Muscle of leg (tissue), 16 donors: ENCODE measurements at places on chromosomes 6 and 20. TPM values are rescaled to one million over a fixed set of nuclear protein-coding genes. Genes with fewer than 3 reads are reported as not detected.
A peak's percentile ranks its signal among the peaks of the same experiment; 100 is the strongest.

DNA sequence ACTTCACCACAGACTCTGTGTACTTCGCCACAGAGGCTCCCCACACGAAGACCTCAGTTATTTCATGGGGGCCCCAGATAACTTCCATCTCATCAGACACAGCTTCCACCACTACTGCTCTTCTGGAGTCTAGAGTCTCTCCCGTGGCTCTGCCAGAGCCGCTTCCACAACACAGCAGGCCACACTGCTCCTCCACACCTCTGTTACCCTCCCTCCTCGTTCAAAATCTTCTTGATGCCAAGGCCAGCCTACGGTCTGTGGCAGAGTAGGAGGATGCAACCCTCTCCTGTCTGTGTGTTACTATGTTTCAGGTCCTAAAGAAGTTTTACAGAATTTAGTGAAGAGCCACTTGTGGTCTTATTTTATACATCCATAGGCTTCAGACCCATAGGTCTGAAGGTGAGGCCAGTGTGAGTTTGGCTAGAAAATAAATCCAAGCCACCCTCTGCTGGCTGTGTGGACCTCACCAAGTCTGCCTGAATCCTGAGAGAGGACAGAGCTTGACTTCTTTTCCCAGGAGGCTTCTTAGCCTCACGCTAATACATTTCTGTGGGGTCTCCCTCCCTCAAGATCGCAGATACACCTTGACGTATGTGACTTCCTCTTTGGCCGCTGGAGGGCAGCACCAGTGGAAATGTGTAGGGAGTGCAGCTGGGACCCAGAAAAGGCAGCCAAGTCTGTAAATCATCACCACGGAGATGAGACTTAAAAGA, 197.7 kb downstream of the FAXC start:
- peak; percentile 3 for DNase-seq

DNA sequence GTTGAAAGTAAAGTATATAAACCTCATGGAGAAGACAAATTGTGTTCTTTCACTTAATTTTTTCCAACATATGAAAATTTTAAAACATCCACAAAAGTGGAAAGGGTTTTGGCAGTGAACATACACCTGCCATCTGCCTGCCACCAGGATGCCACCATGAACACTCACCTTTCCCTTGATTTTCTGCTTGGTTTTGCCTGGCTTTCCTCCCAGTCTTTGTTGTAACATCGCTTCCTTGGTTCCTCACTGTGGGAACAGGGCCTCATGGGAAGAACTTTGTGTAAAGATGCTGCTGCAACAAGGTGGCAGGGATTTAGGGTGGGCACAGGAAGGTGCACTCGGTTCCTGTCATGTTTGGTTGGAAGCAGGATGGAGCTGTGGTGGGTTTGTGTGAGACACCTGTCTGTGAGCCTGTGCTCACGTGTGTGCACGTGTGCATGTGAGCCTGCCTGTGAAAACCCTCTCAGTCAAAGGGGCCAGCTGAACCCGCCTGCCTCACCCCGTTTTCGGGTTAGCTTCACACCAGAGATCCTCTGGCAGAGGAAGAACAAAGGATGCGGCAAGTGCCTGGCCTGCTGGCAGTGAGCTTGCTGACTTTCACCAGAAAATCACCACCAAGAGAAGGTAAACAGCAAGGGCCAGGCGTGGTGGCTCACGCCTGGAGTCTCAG, 11.0 kb upstream of the RBM38 start:
- no peak for DNase-seq

GRCh38 chr20:52624281-52624680, 347.9 kb upstream of the TSHZ2 start:
- no peak for DNase-seq

DNA sequence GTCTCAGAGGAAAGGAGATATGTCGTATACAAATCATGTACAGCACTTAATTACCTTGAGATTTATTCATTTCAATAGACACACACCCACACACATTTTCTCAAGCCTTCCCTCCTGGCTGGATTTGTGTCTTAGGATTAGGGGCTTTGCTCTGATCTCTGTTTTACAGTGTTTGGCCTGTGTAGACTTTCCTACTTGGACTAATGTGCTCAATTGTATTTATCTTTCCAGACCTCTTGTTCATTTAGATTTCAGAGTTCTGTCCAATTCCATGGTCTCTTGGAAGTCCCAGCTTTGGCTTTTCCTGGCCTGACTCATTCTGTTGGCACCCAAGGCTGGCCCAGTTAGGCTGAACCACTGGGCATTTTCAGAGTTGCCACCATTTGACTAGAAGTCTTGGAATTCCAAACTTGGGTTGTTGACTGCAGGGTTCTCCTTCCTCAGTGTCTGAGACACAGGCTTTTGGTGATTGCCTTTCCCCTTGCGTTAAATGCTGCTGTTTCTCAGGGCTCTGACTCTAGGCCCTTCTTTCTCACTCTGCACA, 8.9 kb upstream of the RFPL4B start:
- no peak for DNase-seq

The MRAP2 gene
- 30.6 TPM for total RNA-seq

DNA sequence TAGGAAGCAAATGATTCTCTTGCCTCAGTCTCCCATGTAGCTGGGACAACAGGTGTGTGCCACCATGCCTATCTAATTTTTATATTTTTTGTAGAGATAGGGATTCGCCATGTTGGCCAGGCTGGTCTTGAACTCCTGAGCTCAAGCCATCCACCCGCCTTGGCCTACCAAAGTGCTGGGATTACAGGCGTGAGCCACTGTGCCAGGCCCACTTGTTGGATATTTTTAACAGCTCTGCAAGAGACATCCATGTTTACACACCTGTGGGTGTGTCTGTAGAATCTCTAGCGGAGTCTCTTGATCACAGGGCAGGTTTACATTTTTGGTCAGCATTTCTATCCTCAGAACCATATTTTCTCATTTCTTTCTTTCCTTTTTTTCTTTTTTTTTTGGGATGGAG, 53.1 kb upstream of the ZFP64 start:
- DNase-seq = no peak

The MUC21 gene
- total RNA-seq = not detected

DNA sequence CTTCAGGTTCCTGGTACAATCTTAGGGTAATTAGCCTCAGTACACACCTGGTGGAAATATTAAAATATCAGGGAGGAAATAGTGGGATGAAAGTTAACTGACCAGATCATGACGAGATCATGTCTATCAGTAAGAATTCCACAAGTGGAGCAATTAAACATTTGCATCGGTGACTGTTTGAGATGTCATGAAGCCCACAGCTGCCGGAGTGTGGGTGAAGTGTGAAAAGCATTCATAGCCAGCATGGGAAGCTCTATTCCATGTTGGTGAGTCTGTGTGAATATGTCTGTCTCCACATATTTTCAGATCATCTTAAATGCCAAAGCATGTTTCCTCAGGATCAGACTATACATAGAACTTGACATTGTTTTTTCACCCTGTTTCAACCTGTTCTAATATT, 142.8 kb downstream of the IPCEF1 start:
- DNase-seq = no peak

- DNase-seq = no peak
Measured at GRCh38 chr6:128580224-128581110, 60.1 kb upstream of the PTPRK start.

The PDE10A gene
- 9.0 TPM for total RNA-seq

GRCh38 chr20:9122571-9122970, 53.7 kb downstream of the PLCB4 start:
- DNase-seq = no peak

DNA sequence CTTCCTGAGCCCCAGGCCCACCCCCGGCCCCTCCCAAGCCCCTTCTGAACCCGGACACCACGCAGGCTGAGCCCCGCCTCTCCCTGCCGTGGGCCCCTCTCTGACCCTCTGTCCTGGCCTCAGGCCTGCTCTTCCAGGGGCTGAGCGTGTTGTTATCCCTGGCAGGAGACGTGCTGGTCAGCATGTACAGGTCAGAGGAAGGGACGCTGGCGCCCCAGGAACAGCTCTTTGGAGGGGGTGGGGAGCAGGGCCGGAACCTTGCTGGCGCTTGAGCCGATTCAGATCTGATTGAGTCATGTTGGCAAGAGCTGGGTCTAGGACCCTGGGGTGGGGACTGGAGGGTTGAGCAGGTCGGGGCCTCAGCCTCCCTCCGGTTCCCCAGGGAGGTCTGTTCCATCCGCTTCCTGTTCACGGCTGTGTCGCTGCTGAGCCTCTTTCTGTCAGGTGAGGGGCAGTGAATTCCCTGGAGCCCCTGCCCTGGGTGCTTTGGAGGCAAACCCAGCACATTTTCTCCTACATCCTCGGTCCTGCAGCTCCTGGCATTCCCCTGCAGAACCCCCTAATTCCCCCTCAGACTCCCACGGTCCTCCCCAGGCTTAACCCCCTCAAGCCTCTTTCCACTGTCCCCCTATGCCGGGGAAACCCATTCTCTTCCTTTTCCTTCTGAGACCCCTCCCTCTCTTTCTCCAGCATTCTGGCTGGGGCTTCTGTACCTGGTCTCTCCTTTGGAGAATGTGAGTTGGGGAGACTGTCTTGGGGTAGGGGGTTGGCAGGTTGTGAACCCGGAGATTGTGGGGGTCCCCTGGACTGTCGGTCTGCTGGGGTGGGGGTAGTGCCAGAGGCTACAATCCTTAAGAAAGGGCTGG, 2.0 kb downstream of the SPAG4 start:
- DNase-seq = peak; percentile 87

DNA sequence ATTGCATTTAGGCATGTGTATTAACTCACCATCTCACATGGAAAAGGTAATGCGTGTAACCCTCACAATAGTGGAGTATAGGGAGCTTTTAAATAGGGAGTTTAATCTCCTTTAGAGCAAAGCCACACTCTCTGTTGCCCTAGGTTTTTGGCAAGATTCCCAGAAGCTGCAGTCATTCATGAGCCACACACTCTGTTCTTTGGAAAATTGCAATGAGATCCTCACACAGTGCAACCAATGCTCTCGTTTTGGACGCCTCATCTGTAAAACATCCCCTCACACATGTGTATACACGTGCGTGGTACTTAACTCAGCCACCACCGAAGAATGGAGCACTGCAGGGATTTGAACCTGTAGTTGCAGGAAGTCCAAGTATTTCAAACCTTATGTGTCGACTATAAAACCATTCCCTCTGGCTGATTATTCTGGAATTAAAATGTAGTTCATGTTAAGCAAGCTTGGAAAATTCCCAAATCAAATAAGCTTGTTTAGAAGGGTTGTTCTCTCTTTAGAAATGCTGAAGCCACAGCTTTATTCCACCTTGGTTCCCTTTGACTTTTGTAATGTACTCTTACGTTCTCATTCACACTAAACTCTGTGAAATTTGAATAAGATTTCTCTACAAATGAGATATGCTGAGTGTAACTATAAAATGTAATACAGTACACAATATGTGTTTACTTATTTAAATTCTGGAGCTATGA, 489.8 kb upstream of the MANEA start:
- DNase-seq = peak; percentile 75

DNA sequence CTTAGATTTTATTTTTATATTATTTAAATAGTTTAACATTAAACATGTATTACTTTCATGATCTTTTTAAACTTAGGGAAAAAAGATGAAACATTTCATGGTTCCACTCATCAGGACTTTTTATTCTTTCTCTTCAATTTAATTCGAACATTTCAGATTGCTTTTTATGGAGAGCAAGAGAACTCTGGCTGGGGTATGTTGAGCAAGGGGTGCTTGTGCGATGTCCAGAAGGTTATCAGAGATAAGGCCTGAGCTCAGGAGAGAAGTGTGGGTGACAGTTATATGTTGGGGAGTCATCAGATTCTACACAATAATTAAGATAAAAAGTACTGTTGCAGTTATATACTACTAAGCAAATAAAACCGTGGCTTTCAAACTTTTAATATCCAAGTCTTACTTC, 37.5 kb downstream of the FKBP5 start:
- no peak for DNase-seq

The BMP6 gene
- total RNA-seq = 1.3 TPM

DNA sequence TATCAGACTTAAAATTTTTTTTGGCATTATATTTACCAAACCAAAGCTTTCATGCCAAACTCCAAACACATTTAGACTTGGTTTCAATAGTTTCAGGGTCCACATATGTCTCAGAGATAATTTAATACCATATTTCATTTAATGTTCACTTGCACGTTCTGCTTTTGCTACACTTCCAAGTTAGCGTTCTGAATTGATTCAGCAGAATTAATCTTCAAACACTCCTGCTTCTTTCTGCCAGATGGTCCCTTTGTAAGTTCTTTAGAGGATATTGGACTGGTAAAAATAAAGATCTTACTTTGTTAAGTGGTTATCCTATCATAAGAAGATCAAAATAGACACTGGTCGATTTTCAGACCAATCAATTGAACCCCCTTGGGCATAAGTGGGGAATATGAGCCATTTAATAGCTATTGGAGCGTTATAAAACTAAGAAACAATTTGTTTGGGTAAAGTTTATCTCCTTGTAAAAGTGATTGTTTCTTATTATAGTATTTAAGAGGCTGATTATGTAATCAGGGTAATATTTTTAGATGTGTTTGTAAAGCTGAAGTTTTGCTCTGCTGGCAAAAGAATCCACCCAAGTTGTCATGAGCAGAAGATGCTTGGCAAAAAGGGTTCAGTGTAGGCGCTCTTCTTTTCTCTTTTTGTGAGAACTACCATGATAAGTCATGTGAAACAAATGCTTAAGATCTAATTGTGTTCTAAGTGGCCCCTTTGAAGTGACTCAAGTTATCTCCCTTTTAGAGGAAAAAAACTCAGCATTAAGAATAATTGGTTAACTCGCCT, 92.2 kb downstream of the MCHR2 start:
- DNase-seq = peak; percentile 2

- DNase-seq = no peak
Measured at GRCh38 chr6:26033941-26034354, 53.3 kb upstream of the HFE start.

The PPP1R3G gene
- 2.6 TPM for total RNA-seq

GRCh38 chr6:14913931-14914330, 331.9 kb upstream of the JARID2 start:
- DNase-seq = no peak

- DNase-seq = no peak
Measured at GRCh38 chr20:42447270-42447669, 742.4 kb downstream of the PTPRT start.

The HLA-DQA1 gene
- total RNA-seq = 2.6 TPM

DNA sequence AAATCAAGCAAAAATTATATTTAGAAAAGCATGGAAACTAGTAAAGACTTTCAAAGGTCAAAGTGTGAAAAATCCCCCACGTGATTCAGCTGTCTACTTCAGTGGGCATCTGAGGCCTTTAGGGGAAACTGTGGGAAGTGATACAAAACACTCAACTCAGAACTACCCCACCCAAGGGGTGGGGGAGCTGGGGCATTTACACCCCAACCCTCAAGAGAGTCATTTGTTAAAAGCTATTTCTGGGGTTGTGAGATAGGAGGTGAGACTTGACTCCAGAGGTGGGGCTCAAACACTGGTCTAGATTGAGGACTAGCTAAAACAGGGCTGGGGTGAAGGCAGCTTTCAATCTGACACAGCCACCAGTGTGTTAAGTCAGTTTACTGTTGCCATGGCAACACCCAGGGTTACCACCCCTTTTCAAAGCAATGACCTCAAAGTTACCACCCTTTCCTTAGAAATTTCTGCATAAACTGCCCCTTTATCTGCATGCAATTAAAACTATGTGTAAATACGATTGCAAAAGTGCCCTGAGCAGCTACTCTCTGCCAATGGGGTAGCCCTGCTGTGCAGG, 9.9 kb upstream of the GTSF1L start:
- no peak for DNase-seq

The SSR1 gene
- total RNA-seq = 75.9 TPM
